Stimulated activated CD4-positive, alpha-beta T cell treated with anti-CD3 and anti-CD28 coated beads, Interleukin-4, amount 100 ng/mL, for 24 hours (primary cell): ENCODE measurements at places on chromosomes 1 and 21.
A peak's percentile ranks its signal among the peaks of the same experiment; 100 is the strongest.

GRCh38 chr1:12602659-12603024 is 15.4 kb downstream of the DHRS3 start:
- no peak for DNase-seq

DNA sequence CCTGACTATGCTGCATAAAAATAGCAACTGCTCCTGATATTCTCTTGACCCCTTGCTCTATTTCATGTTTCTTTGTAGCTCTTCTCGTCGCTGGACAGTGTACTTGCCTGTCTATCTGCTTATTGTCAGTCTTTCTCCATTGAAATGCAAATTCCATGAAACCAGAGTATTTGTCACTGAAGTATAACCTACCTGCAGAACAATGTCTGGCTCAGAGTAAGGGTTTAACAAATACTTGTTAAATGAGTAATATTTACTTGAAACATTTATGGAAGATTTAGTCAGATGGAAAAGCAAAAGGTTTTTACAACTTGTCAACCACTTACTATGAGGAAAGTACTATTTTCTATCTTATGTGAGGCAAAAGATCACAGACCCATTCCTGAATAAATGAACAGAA is 19.9 kb upstream of the ERICH3 start:
- DNase-seq: no peak

GRCh38 chr1:69738458-69739250 is 170.9 kb downstream of the LRRC7 start:
- DNase-seq: no peak

DNA sequence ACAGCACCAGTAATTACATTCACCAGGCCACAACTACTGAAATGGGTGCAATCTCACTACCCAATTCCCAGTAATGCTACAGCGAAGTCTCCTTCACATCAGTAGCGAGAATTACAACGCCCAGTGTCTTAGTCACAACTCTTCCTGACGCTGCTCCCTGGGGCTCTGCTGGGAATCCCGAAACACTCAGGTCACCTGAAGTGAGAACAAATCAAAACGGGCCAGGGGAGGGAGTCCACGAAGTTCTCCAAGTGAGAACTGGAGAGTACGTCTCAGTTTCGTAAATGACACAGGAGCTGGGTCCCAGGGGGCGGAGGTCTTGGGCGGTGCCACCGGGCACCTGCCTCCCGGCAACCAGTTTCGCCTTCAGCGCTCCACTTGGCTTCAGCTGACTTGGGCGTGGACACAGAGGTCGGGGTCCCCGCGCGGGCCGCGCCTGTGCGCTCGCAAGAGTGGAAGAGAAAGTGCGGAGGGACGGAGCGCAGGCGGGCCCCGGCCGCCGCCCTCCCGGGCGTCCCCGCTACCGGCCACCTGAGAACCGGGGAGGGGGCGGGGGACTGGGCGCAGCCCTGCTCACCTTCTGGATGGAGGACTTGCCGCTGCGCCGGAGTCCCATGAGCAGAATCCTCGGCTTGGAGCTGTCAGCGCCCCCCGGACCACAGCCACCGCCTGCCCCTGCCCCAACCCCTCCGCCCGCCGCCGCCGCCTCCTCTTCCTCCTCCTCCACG is 575 bp downstream of the RRAGC start:
- peak; percentile 58 for DNase-seq

DNA sequence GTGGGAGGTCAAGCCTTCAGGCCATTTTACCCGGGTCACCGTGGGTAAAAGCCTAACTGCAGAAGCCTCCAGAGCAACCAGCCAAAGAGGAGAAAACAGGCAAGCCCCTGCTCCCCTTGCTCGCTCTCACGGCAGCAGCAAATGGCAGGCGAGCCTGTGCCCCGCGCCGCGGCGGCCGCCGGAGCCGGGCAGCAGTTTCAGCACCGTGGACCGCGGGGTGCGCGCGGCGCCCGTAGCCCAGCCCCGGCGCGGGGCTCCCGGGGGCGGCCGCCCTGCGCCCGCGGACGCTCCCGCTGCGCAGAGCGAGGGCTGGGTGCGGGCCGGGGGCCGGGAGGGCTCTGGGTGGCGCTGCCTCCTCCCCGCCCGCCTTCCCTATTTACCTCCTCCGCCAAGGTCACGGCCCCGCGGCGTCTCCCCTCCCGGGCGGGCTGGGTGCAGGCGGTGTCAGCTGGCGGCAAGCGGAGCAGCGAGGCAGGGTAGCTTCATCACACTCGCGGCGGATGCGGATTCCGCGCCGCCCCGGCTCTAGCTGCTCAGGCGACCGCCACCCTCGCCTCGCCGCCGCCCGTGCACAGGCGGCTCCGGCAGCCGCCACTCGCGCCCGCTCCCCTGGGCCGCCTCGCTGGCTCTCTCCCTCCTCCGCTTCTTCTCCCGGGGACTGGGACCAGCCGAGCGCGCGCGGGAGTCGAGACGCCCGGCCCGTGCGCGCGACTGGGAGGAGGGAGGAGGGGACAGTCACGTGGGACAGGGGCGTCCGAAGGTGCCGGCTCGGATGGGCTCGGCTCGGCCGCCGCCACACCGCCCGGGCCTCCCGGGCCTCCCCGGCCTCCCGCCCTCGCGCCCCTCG is at the start of gene RGS7:
Gene RGS7, minus strand, starts transcription at position 687 of the 847 bp plus-strand sequence.
- no peak for DNase-seq

- DNase-seq: peak; percentile 75
Measured at GRCh38 chr1:161185282-161185682, 8.0 kb upstream of the B4GALT3 start.

DNA sequence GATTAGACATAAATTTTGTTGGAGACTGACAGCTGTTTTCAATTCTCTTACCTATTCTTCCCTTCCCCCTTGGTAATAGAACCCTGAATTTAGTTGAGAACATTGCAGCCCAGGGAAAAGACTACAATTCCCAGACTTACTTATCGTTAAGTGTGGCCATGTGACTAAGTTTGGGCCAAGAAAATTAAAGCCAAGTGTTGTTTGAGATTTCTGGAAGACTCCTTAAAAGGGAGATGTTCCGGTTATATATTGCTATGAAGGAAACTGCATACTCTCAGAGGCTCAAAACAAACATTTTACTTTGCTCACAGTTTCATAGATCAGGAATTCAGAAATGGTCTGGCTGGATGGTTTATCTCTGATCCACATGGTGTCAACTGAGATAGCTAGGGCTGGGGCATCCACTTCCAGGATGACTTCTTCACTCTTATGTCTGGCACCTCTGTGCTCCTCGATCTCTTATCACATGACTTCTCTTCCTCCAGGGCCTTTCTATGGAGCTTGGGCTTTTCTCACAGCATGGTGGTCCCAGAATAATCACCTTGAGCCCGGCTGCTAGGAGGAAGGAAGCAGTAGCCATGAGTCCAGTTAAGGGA is 22.4 kb upstream of the CD34 start:
- no peak for DNase-seq

GRCh38 chr1:232574889-232575762 is 54.8 kb downstream of the SIPA1L2 start:
- no peak for DNase-seq

DNA sequence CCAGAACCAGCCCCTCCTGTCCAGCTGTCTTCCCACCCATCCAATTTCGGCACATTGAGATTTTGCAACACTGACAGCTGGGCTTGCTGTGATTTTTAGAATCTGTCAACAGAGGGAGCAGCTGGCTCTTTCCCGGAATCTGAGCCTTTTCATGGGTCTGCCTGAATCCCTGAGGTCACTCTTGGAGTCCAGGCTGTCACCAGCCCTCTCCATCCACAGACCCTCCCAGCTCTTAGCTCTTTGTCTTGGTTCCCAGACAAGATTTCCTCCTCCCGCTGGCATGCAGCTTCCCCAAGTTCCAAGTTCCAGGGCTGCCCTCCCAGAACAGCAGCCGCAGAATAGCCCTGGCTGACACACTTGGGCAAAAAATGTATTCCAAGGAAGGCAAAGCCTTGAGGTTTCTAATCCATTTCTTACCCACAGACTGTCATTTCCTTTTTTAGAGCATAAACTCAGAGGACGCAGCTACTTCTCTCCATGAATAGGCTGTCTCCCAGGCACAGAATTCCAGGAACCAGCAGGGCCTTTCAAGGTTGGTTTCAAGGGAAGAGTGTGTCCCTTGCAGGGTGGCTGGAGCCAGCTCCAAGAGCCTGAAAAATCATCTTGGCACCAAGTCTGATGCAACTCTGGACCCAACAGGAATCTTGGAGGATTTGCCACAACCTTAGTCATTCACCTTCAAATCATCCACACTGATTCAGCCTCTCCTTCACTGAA is 7.1 kb upstream of the TMEM61 start:
- no peak for DNase-seq

DNA sequence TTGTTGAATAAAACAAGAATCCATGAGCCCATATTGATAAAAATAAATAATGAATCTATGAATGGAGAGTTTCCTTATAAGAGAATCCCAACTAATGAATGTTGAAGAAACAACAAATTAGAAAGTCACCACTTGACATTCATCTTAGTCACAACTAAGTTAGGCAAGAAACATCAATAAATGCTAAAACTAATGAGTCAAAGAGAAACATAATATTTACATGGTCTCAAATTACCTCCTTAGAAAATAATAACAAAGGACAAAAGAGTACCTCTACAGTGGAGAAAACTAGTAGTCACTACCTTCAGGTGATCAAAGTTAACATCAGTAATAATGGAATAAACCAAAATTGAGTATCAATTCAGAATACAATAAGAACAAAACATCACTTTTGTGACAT is 93.5 kb downstream of the AKT3 start:
- DNase-seq: no peak

- DNase-seq: no peak
Measured at GRCh38 chr1:85303440-85304162, 27.2 kb upstream of the BCL10 start.

DNA sequence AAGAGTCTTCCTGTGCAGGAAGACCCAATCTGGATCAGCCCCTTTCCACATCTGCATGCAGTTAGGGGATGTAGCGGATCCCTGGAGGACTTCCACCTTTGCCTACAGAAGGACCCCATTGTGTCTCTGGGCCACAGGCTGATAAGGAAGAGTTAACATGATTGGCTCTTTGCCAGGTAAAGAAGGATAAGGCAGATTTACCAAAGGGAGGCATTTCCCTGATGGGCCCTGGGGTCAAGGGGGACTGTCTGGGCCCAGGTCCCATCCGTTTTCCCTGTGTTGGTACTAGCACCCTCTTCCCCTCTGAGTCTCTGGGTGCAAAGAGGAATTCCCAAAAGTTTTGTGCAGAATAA is 29.1 kb downstream of the SLC26A9 start:
- no peak for DNase-seq

DNA sequence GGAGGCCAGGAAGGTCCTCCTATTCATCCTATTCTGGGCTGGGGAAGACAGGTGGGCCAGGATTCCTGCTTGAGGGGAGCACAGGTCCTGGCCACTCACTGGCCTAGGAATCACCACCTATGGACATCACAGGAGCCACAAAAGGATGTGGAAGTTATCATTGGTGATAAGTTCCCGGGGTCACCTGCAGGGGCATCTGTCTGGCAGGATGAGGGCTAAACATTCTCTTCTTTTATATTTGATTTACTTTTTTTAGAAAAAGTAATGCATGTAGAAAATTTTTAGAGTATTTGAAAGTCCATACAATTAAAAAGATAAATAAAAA is 33.2 kb upstream of the KIAA0040 start:
- no peak for DNase-seq

- DNase-seq: no peak
Measured at GRCh38 chr1:25766721-25767436, 33.1 kb upstream of the SELENON start.

- no peak for DNase-seq
Measured at GRCh38 chr1:22317920-22318243, 133.8 kb upstream of the ZBTB40 start.

DNA sequence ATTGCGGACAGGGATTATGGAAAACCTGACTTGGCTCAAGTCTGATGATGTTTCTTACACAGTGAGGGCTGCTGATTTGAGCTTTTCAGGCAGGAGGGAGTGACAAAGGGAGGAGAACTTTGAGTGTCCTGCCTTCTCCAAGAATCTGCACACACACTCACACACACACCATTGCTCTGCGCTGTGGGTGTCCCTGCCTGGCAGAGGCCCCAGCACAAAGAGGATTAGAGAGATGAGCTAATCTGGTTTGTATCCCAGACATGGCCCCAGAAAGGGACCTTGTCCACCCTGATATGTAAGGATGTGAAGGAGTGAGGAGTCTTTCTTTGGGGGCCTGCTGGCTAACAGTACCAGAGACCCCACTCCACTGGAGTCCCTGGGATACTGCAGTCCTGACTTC is 5.9 kb upstream of the WNT2B start:
- no peak for DNase-seq

DNA sequence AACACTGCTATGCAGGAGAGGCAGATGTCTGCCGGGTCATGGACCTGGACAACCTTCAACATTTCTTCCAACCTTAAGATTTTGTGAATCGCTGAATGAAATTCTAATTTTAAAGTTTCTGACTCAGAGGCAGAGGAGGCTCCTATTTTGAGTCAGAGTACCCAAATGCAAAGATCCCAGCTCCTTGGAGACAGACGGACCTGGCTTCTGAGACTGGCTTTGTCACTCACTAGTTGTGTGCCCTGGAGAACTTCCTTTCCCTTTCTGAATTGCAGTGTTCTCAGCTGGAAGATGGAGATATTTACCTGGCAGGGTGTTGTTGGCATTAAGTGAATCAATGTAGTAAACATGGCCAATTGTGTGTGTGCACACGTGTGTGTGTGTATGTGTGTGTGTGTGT is 51.9 kb downstream of the IER5 start:
- peak; percentile 41 for DNase-seq

- no peak for DNase-seq
Measured at GRCh38 chr21:40043423-40043822, 176.2 kb downstream of the PCP4 start.

DNA sequence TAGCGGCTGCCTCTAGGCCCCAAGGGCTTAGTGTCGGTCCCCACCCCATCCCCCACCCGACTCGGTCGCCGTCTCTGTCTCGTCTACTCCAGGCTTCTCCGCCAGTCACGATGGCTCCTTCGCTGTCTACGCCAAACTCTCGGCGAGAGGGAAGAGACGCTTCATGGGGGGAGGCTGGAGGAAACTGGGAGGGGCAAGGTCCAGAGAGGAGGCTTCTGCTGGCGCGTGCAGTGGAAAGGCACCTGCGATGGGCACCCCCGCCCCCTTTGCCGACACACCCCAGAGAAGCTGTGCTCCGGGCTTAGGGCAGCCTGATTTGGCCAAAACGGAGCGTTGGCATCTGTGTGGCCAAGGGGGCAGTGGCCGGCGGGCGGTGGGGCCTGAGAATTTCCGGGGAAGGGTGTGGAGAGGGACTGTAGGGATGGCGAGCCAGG is 1.2 kb upstream of the CSMD2 start:
- no peak for DNase-seq
